Fibroblast of skin of scalp (primary cell): ENCODE measurements at places on chromosomes 3 and 15.

DNA sequence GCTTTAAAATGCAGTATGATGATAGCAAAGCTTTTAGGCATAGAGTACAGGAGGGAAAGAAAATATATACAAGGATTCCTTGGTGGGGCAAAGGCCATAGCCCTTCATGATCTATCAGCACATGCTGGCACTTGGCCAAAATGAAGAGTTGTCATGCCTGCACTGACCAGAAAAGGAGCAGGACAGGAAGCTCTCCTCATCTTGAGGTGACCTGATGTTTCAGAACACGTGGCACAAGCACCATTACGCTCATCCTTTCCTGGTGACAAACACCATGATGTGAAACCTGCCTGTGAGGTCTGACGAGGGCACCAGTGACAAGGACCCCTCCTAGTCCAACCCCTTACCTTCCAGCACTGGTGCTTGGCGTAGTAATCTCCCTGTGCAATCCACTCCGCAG lies 77.9 kb upstream of the DCLK3 start:
- no peak for DNase-seq

- peak; percentile 80 for DNase-seq
These were observed 491.6 kb upstream of the TPRG1 start for GRCh38 chr3:188680189-188680588.

- no peak for DNase-seq
These were observed 646.4 kb upstream of the ADAMTS9 start for GRCh38 chr3:65334045-65334665.

DNA sequence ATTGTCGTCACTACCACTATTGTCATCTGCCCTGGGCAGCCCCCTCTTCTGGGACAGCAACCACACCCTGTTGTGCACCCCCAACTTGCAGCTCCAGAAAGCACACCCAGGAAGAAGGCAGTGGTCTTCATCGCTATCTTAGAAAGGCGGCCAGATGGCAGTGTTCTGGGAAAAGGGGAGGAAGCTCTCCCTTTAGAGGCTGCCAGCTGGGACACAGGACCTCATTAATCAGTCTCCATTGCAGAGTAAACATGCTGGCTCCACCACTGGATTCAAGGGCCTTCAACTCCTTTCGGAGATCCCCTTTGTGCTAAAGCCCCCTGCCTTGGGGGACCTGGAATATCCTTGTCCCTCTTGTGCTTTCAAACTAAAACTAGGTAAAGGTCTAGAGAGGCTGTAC lies 199.3 kb upstream of the LINGO1 start:
- no peak for DNase-seq

DNA sequence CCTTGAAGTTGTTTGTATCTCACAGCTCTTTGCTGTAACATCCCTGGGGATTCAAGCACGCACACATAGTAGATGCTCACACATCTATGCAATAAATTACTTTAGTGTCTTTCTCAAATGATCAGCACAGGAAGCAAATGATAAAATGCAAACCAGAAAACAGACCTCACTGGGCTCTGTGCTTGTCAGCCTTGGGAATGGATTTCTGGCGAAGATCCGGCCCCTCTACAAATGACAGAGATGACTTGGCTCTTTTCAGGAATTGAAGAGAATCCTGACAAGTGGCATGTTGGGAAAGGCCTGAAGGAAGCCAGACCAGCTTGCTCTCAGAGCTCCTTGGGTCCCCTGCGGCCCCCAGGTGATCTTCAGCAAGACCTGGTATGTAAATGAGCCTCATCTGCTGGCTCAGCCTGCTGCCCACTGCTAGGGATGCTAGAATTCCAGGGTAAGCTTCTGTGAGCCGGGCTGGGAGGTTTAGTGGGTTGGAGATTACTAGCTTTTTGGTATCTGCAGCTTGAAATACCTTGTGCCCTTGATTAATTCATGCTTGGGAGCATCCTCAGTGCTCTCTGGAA lies 54.1 kb downstream of the LPP start:
- DNase-seq, result peak; percentile 66

DNA sequence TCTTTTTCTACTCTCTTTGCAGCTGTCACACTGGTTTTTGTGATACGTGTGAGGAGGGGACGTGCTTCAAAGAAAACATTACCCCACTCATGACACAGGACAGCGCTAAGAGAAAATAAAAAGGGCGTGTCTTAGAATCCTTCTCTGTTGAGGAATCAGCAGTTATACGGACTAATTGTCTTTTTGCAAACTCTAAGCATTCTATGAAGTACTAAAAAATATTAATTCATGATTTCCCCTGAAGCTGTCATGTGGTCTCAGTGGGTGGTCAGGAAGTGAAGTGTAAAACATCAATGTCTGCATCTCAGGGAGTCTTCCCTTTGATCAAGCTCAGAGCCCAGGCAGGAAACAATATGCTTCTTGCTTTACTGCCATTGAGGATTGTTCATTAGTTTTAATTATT lies 117.5 kb upstream of the CRBN start:
- DNase-seq, result no peak

GRCh38 chr3:105359098-105359762 lies 7.5 kb upstream of the ALCAM start:
- DNase-seq, result peak; percentile 59

GRCh38 chr15:89972085-89972484 lies 29.0 kb upstream of the ZNF710 start:
- DNase-seq, result no peak

DNA sequence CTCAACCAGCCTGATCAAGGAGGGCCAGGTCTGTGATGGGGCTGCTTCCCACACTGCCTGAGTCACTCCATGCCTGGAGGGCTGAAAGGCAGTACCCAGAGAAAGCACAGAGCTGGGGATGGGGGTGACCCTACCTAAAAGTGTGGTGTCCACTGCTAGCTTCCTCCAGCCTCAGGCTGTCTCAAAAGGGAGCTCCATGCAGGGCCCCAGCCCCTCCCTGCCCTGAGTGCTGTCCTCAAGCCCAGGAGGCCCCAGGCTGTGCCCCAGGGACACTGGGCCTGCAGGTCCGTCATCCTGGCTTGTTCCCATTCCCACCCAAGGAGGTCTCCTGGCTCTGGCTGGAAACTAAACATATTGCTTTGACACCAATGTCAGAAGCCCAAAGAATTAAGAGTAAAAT lies 56.8 kb downstream of the ZNF445 start:
- no peak for DNase-seq

GRCh38 chr3:160588023-160588422 lies 22.7 kb upstream of the KPNA4 start:
- DNase-seq, result no peak

DNA sequence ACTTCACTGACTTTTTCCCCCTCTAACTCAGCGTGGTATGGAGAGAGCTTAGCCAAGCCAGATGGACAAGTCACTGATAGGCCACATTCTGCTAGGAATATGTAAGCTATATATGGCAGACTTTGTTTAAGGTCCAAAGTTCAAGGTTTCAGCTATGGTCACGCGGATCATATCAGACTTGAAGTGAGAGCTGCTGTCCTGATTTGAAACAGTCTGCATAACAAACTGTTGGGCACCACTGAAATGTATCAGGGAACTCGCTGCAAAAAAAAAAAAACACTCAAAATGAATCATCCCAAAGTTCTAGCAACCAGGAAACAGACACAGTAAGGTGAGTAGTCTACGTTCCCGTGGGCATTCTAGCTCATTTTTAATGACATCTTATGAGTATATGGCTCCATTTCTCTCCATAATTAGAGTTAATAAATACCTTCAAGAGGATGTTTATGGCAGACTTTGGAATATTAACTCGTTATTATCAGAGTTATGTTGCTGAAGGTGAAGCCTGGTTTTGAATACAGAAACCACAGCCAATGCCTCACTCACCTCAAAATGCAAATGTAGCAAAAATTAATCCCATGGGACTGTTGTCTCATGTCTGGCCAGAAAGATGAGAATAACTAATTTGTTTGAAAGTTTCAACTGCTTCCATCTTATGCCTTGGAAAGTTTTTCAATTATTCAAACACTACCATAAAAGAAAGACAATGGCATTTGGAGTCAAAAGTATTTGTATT lies 12.3 kb downstream of the DPH3 start:
- DNase-seq, result no peak
